ENCODE measurements at places on chromosomes 5 and 9.
A peak's percentile ranks its signal among the peaks of the same experiment; 100 is the strongest.

GRCh38 chr9:123825342-123826060, 104.4 kb downstream of the DENND1A start:
- no peak for DNase-seq

DNA sequence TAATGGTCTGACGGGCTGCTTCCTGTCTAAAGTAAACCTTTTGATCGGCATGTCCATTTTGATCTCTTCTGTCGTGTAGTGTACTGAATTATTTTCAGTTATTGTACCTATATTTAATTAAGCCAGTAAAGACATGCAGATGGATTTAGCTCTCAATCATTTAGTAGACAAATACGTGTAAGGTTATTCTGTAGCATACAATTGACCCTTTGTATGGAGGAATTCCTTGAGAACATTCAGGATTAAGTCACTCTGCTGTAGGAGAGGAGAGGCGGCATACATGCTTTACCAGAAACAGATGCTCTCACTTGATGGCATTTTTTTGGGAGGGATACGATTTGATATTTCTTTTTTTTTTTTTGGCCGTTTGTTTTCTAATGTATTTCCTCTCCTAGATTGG, 141.0 kb downstream of the PBX3 start:
- DNase-seq: no peak

- no peak for DNase-seq
Measured at GRCh38 chr9:6399071-6399470, 13.9 kb upstream of the UHRF2 start.

GRCh38 chr5:113524927-113525326, 11.4 kb downstream of the YTHDC2 start:
- DNase-seq: no peak

- no peak for DNase-seq
Measured at GRCh38 chr9:111679199-111679598, 17.8 kb downstream of the GNG10 start.

DNA sequence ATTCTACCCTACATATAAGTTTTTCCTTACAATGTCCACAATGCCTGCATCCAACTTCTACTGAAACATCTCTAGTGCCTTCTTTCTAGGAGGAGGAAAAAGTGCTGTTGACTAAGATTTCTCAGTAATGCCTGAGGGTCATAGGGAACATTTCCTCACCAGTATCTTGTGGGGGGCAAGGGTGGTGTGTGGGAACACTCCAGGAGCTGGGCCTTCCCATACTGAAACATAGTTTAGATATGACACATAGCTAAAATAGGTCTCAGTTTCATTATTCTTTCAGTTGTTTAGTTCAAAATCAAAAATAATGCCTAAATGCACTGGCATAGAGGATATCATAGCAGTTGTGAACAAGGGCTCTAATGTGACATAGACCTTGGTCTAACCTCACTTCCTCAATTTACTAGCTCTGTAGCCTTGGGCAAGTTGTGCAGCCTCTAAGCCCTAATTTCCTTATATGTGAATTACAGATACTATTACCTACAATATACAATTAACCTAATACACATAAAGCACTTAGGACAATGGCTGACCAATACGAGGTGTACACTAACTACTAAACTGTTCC, 66.1 kb downstream of the HAPLN1 start:
- no peak for DNase-seq

DNA sequence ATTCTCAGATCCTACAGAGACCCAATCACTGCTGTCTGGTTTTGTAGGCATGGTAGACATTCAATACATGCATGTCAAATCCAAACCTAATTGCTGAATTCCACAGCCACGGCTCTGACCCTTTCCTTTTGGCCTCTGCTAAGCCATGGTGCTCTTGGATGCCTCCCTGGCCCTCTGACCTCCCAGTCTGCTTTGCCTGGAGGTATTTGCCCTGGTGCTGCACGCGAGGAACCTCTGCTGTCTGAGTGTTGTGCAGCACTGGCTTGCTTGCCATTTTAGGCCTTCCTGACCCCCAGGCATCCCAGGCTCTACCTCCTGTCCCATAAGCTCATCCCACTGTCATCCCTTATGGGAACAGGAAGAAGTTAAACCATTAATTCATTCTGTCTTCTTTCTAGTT, 60.9 kb downstream of the DOCK2 start:
- no peak for DNase-seq

GRCh38 chr5:55226934-55227663, at the start of gene MCIDAS:
MCIDAS (minus strand) TSS chr5:55227315; CDS start chr5:55227138, 177 bp downstream.
- peak; percentile 66 for DNase-seq

DNA sequence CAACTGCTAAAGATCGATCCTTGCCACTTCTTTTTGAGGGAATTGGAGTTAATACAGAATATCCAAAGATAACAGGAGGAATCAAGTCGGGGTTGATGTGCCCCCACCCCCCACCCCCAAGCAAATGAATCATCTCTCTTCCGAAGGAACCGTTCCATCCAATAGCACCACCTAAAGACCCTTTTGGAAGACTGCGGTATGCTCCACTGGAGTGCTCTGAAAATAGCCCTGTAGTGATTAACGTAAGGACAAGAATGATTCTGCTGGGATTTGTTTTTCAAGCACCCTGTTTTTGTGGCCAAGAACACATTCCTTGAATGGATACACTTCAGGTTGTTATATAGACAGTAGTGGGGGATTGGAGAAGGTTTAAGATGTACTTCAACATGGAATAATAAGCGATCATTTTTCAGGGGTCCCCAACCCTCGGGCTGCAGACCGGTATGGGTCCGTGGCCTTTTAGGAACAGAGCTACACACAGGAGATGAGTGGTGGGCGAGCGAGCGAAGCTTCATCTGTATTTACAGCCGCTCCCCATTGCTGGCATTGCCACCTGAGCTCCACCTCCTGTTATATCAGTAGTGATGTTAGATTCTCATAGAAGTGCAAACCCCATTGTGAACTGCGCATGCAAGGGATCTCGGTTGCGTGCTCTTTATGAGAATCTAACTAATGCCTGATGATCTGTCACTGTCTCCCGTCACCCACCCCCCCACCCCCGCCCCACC, 44.5 kb upstream of the TMEM252 start:
- no peak for DNase-seq

- DNase-seq: no peak
Measured at GRCh38 chr5:38045446-38045845, 205.6 kb upstream of the GDNF start.

DNA sequence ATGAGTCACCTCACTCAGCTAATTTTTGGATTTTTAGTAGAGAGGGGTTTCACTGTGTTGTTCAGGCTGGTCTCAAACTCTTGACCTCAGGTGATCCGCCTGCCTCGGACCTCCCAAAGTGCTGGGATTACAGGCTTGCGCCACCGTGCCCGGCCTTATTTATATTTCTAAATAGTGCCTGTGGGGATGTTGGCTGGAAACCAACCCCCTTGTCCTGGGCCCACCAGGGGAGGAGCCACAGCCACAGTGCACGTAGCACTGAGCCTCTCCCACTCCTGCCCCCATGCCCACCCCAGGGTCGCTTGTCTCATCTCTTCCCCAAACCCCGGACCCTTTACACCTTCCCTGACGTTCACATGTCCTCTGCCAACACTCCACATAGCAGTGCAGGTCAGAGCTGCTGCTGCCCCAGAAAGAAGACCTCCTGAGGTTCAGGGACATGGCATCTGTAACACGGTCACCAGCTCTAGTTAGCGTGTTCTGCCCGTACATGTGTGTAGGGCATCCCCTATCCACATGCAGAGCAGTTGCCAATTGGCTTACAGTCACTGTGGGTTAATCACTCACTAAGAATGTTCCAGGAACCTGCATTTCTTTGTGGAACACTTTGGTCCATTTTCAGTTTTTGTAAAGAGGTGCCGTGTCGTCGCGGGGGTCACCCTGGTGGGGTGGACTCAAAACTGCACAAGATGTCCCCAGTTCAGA, 10.2 kb upstream of the MRPS2 start:
- no peak for DNase-seq

DNA sequence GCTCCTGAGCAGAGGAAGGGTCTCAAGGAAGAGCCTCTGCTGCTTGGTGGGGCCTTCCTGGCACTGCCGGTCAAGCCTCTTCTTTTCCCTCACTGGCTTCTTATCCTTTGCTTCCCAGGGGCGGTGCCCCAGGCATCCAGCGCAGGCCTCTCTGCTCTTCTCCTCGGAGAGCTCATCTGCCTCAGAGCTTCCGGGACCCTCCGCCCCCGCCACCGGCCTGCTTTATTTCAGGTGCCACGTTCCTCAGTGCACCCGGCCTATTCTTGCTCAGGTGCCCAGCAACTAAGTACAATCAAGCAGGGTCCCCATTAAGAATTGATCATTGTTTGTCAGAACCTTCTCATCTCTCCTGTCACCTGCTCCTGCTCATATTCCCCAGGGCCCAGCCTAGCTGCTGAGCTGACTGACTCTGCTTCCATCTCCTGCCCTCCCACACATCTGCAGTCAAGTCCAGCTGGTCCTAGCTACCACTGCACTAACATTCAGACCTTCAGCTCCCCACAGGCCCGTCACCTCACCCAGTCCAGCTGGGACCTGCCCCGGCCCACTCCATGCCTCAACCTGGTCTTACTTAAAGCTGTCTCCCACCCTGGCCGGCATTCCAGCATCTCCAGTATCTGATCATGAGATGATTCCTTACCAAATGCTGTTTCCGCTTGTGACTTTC, 114.3 kb upstream of the BOD1 start:
- no peak for DNase-seq
